ENCODE measurements at places on chromosomes 1 and 21.

DNA sequence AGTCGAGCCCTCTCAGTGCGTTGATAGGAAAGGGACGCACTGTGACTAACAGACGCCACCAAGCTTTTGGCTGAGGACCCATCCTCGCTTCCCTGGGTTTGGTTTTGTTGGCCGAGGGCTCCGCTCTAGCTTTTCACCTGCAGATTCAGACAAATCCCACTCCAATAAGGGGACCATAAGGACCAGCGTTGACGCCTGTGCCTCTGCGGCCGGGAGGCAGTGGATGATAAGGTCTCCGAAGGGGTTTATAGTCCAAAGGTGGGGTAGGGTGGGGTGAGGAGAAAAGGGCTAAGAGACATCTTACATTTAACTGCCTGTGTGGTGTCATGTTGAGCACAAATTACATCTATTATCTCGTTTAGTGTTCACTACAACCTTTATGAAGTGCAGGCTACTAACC lies 760 bp downstream of the PEX14 start:
- DNase-seq, result no peak

- no peak for DNase-seq
Measured at GRCh38 chr1:93676427-93676826, 5.2 kb downstream of the BCAR3 start.

DNA sequence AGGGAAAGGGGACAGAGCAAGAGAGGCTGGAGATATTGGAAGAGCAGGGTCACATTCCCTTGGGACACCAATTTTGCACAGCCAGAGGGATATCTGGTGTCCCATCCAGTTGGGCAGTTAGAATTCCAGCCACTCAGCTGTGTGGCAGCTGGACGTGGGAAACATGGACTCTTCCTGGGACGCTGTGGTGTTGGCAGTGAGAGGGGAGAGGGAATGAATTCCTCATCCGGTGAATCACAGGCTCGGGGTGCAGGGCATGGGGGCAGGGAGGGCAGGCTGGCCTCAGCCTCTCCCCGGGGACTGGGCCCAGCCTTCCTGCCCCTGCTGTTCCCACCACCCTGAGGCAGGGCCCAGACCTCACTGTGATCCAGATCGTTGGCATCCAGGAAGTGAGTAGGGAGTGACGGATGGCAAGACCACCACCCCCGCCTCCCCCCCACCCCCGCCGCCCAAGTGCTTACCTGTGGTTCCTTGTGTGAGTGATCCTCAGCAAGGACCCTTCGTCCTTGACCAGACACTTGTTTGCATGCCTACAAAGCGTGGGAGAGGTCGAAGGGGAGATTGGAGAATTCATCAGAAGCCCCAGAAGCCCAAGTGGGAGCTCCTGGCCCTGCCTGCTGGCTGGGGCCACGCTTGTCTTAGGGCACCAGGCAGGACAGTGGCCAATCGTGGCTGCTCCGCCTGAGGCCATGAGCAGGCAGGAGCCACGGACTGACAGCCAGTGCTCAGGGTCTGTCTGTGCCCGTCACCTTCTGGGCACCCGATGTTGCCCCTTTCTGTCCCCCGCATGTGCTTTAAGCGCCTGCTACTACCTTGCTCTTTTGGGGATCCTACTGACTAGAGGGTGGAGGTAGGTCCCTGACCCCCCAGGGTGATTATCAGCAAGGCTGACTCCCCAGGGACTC lies 8.7 kb downstream of the WNT3A start:
- DNase-seq, result no peak

- DNase-seq, result no peak
Measured at GRCh38 chr1:227428803-227429202, 110.5 kb upstream of the CDC42BPA start.

- DNase-seq, result no peak
Measured at GRCh38 chr1:19909392-19909791, 14.0 kb downstream of the PLA2G2E start.

- no peak for DNase-seq
Measured at GRCh38 chr1:222588135-222588534, 1.6 kb downstream of the TAF1A start.

DNA sequence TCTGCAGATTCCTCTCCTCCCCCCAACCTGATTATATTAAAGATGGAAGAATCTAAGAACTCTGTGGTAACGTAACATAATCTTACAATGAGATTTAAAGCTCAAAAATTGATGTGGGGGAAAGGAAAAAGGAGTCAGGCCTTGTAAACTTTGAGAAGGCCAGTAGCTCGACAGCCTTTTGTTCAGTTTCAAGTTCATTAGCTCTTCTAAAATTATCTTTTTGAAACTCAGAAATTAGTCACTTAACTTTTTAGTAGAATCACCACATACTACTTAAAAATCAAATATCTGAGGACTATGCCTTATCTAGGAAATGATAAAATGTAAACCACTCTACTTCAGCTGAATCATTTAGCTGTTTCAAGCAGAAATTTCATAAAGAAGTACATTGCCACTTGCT lies 996.2 kb downstream of the AMY1C start:
- DNase-seq, result no peak

DNA sequence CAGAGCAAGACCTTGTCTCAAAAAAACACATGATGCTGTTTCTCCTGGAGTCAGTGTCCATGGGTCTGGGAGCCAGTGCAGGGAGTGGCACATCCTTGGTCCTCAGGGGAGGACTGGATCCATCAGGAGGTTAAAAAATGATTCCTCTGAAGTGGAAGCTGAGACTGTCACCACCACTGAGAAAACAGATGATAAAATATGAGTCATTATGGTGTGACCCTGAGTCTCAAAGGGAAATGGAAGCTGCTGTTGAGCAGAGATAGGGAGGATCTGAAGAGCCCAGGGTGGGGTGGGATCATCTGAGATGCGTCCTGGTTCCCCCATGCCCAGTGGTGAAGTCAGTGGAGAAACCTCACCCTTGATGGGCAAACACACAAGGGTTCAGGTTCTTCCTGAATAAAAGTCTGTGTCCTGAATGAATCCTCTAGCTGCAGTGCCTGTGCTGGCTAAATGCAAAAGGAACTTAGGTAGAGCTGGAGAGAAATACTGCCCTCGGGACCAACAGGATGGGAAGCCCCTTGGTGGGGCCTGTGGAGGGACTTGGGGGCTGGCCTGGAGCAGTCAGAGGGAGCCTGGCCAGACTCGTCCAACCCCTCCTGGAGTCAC lies 61.6 kb upstream of the TENT5B start:
- DNase-seq, result peak; percentile 21

DNA sequence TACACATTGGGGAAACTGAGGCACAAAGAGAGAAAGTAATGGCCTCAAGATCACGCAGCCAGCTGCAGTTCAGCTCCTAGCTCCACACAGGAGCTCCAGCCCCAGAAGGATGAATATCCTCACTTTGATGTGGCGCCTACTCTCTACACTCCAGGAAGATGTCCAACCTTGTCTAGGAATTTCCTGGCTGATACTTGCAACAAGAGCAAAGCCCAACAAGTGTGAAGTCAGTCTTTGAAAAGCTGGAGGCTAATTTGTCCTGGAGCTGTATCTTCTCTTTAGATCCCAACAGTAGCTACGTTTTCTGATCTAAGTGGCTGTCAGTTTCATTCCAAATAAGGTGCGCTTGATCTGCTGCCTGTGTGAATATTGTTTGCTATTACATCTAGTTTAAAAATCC lies 344.9 kb downstream of the PTPRU start:
- no peak for DNase-seq

- DNase-seq, result no peak
Measured at GRCh38 chr1:99700020-99700419, 54.1 kb downstream of the PALMD start.

- DNase-seq, result no peak
Measured at GRCh38 chr1:203244776-203245175, 15.3 kb upstream of the CHIT1 start.

GRCh38 chr1:96580920-96581319 lies 140.7 kb upstream of the PTBP2 start:
- no peak for DNase-seq
